Large intestine (tissue), 12 donors: ENCODE measurements at places on chromosomes 1 and 21.

- DNase-seq = no peak
Measured at GRCh38 chr1:207470927-207471326, 16.8 kb downstream of the CR2 start.

DNA sequence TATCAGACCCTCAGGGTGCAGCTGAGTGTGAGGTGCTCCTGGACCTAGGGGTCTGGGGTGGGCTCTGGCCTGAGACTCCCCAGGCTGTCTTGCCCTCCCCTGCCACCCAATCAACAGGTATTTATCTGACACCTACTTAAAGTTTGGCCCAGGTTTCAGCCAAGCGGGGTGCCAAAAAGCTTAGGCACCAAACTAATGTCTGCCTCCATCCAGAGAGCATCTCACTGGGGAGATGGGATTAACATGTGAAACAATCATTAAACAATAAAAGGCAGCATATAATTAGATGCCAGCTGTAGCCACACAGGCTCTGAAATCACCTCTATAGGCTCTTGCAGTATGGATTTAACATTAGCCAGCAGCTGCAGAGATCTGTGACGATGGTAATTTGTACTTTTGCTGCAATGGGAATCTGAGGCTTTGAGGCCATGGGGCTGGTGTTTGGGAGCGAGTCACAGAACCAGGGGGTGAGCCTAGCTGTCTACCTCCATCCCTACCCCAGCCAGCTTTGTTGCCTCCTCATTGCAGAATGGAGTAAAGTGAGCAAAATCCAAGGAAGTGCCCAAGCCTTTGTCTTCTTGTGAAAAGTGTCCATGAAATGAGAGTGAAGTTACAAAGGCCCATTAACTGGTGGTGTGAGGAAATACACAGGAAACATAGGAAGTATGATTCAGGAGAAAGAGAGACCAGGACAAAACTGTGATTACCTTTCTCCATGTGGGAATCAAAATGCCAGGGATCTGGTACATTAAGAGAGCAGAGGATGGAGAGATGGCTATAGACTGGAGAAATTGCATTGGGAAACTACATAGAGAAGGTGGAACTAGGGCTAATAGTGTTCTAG is 36.1 kb downstream of the EIF2D start:
- no peak for DNase-seq

- DNase-seq = no peak
Measured at GRCh38 chr21:30206551-30207251, 9.2 kb downstream of the CLDN8 start.

DNA sequence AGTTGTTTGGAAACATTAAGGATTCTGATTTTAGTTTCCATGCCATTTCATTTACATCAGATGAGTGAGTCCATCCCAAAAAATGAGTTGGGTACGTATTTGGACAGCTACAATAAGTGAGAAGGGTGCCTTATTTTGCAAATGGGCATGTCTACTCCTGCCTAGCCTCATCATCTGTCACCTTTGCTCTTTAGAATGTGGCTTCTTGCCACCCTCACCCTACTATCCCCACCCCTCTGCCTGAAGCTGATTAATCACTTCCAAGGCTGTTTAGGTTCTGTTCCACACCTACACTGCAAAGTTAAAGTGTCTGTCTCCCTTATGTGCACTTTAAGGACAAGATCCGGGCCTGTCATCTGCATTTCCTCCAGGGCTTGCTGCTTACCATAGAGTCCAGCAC is 61.2 kb downstream of the ST6GALNAC5 start:
- no peak for DNase-seq

DNA sequence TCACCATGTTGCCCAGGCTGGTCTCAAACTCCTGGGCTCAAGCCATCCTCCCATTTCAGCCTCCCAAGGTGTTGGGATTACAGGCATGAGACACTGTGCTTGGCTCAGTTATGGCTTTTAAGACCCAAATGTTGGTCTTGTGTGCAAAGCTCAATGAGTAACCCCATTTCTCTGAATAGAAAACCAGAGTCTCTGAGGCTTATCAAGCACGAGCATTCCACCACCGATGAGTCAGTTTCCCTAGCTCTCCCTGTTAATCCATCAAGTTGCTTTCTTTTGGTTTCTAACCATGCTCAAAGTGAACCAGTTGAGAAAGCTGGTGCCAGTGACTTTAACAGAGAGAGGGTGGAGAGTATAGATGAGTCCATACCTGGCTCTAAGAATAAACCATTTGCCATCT is 350.9 kb upstream of the ADGRL2 start:
- DNase-seq = no peak

- DNase-seq = no peak
Measured at GRCh38 chr1:185068341-185068740, 23.0 kb downstream of the RNF2 start.

- no peak for DNase-seq
Measured at GRCh38 chr1:2528016-2528415, 1.6 kb upstream of the PANK4 start.

GRCh38 chr1:170010443-170010842 is 64.1 kb downstream of the KIFAP3 start:
- no peak for DNase-seq

DNA sequence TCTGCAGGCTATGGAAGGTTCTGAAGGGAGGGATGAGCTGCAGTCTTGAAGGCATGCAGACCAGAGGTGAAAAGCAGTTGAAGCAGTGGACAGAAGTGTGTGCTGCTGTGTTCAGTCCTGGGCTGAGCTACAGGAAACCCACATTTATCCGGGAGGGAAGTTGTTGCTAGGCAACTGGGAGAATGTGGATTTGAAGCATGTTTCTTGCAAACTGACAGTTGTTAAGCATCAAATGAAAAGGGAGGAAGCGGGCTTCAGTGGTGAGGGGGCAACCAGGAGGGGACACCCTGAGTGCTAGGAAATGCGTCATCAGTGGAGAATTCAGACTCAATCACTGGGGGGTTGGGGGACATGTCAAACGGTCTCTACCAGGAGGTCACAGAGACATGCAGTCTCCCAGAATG is 28.7 kb downstream of the ABCA4 start:
- peak; percentile 21 for DNase-seq

- DNase-seq = no peak
Measured at GRCh38 chr21:28068455-28069358, 924.0 kb downstream of the LTN1 start.

DNA sequence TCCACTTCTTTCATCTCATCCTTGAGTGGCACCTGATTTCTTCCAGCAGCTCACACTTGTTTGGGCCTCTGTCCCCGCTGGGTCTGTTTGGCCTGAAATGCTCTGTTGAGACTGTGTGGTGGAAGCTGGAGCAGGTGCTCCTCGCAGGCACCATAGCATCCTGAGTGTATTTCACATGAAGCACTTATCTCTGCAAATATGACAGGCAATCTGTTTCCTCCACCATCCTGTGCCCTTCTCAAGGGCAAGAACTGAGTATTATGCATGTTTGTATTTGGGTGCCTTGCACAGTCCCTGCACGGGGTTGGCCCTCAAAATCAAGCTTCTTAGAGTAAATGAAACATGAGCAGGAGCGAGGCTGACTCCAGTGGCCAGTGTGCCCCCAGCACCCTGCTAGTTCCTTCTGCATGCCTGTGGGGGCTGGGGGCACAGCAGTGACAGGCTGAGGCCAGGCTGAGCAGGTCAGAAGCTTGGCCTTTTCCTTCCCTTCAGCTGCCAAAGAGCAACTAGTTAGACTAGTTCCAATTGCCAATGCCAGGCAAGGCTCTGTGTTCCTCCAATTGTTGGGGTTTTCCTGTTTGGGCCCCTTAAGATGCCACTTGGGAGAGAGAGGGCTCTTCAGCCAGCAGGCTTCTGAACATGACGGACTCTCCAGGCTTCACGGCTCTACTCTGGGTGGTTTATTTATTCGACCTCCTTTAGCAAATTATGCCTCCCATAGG is 129.6 kb upstream of the ATP1A1 start:
- no peak for DNase-seq

GRCh38 chr1:72431810-72432209 is 149.5 kb upstream of the NEGR1 start:
- no peak for DNase-seq

DNA sequence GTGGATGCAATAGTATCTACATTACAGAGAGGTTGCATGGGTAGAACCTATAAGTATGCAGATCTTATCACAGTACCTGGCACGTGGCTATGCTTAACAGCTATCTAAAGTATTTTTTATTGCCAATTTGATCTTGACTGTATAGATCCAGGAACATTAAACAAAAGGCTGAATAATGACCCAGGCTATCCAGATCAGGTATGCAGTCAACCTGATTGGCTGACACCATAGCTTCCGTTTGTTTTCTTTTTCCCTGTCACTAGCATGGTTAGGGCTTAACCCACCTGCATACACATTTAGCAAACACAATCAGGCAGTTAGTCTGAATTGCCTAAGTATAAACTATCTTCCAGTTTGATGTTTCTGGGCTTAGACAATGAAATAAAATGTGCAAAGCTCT is 264.9 kb upstream of the PLXNA2 start:
- no peak for DNase-seq

- no peak for DNase-seq
Measured at GRCh38 chr21:34362670-34363069, 1.1 kb upstream of the KCNE2 start.

GRCh38 chr21:41338455-41338854 is 21.9 kb downstream of the FAM3B start:
- no peak for DNase-seq

DNA sequence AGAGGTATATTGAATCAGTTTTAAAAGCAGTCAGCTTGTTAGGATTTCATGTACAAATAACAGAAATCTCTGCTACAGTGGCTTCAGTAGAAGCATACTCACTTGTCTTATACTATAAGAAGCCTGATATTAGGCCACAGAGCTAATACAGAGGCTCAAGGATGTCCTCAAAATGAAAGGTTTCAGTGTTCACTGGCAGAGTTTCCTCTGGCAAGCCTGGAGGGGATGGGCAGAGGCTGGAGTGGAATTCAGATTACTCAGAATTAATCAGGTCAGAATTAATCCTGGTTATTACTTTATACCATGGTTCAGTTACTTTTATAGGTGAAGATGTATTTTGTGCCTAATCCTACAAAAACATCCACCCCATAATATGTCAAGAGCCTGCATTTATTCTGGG is 520.5 kb downstream of the USP25 start:
- DNase-seq = no peak

GRCh38 chr21:37711836-37712568 is 204.3 kb downstream of the KCNJ6 start:
- DNase-seq = peak; percentile 35

DNA sequence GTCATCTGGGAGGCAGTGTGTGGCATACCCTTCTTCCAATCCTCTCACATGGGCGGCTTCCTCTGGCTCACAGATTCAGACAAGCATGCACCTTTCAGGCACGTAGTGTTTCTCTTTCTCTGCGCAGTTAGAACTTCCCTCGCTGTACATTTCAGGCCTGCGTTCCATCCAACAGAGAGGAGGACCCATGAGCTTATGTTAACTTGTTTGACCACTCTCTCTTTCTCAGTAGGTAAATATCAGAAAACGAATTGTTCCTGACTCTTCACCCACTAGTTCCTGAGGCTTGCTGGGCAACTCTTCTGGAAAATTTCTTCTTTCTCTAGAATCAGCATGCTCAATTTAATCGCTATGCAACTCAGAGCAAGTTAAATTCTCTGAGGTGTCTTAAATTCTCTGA is 85.5 kb downstream of the DDX20 start:
- no peak for DNase-seq

DNA sequence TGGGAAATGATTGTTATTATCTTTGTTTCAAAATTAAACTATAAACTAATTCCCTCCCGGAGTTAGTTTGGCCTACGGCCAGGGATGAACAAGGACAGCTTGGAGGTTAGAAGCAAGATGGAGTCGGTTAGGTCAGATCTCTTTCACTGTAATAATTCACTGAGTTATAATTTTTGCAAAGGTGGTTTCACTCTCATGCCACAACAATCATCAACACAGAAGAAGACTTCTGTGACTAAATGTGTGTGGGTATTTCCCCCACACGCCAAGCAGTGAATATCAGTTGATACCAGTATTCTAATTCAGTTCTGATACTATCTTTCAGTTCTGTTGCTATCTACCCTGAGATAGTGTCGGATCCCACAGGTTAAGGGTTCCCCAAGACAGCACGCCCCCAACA is 215.1 kb downstream of the S1PR1 start:
- no peak for DNase-seq

DNA sequence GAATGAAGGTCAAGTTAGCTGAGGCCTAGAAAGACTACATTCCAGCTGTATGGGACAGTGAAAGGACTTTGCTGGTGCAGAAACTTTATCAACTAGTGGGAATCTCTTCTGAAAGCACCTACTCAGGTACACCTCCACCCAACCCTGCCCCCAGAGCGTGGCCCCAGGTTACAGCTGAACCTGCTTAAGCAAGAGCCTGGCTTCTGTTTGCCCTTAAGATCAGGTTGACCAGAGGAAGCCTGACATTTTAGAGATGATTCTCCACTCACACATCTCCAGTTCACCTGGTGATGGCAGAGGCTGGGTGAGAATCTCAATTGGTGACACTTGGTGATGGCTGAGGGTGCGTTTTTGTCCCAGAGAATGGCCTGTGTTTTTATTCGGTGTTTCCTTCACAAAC is 24.0 kb downstream of the ELAPOR1 start:
- peak; percentile 68 for DNase-seq
